Stimulated activated naive CD8-positive, alpha-beta T cell treated with anti-CD3 and anti-CD28 coated beads, Interleukin-15, Interleukin-2, amounts not matched to agents 100 U/mL and 50 U/mL, for 24 hours (primary cell): ENCODE measurements at places on chromosomes 7 and 10.

- peak; percentile 68 for DNase-seq
These were observed 1.3 kb upstream of the CUL1 start for GRCh38 chr7:148697256-148698006.

DNA sequence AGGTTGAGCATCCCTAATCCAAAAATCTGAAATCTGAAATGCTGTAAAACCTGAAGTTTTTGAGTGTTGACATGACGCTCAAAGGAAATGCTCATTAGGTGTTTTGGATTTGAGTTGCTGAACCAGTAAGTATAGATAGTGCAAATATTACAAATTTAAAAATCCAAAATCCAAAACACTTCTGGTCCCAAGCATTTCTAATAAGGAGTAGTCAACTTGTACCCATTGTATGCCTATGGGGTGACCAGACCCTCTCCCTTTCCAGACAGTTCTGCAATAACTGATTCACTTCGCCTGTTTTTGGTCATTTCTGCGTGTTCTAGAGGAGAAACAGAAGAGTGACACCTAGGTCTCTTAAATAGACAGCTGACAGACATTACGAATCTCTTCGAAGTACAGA lies 90.3 kb downstream of the MMRN2 start:
- no peak for DNase-seq

- DNase-seq: no peak
These were observed 134.2 kb downstream of the ELFN1 start for GRCh38 chr7:1804310-1804709.

DNA sequence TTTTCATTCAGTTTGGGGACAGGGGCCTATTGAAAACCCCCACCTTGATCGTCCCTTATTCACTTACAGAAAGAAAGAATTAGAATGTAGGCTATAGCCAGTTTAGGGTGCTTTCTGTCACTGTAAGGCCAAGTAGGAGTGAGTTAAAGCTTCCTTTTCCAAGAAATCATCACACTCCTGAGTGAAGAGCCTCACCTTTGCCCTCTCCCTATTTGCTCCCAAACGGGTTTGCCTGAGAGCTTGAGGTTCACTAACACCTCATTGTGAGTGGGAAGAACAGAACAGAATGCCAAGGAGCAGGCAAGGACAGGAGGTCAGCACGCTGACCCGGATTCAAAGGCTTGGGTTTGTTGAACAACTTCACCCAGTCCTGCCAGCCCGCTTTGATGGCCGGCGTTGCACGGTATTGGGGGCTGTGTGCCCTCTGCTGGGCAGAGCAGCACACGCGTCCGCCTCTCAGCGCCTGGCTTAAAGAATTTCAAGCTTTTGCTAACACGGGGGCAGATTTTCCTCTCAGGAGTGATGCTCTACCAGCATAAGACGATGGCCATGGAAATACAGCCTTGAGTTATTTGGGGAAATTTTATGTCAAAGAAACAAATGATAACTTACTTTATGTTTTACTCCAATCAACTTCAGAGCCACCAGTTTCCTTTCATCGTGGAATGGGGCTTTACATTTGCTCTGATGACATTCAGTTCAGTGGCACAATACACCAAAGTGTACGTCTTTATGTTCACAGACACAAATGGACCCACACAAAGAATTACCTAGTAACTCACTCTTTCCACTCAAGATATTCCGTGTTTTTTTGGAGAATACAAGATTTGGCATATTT lies 470.0 kb downstream of the SUGCT start:
- DNase-seq: peak; percentile 37

DNA sequence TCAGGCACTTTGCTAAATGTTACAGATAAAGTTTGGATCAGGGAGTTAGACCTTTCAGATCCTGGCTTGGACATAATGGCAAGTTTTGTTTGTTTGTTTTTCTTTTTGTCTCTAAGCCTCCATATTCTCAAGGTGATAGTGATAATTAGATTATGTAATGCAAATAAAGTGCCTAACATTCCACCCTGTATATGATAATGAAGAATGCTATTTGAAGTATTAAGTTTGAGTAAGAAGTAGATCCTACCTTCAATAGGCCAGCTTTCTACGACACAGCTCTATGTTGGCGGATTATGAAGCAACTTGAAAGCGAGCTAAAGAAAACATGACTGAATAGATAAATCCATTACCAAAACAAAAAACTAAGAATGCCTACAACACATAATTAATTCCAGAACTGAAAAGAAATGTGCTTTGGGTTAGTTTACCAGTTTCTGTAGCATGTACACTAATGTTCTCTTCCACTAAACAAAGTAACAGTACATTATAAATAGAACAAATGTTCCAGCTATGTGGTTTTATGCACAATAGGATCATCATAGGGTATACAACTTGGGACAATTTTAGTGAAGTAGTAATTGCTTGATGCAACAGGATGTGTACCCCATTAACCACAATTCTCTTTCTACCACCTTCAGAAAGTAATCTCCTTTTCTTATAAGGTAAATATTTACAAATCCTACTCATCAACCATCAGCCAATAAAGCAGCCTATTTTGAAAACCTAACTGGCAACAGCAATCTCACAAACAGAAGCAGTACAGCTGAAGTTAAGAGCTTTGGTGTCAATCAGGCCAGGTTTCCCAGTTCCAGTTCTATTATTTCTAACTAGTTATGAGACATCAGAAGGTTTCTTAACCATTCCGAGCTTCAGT lies 1.5 kb downstream of the SEM1 start:
- no peak for DNase-seq

DNA sequence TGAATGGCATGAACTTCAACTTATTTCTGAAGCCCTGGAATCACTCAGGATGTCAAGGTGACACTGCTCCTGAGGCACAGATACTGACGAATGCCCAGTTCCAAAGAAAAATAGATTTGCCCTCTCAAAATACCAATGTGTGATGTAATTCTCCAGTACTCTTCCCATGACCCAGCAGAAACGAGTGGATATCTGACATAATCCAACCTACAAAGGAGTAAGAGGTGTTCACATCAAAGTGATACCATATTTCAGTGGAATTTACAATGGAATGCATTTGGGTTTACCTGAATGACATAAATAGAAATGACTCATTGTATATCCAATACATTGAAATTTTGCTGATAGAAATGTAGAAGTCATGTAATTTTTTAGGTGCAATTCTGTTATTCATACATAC lies 120.9 kb upstream of the ADAM12 start:
- no peak for DNase-seq
